ENCODE measurements at places on chromosomes 12 and 14.

- no peak for DNase-seq
These were observed 55.6 kb downstream of the SYNE3 start for GRCh38 chr14:95460647-95461478.

- DNase-seq = peak; percentile 42
These were observed 3.2 kb downstream of the THTPA start for GRCh38 chr14:23559010-23559925.

- DNase-seq = no peak
These were observed 136.0 kb upstream of the KITLG start for GRCh38 chr12:88716240-88716639.

DNA sequence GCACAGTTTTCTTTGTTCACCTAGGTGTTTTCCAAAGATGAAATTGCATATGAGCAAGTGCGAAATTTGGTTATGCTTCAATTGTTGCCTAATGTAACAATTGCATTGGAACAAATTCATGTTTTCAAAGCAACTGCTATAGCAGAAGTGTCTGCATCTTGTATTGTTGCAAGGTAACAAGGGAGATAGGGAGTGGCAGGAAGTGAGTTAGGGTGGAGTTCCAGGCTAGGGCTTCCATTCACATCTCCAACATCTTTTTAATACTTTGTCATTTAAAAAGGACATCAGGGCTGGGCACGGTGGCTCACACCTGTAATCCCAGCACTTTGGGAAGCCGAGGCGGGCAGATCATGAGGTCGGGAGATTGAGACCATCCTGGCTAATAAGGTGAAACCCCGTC is 312.3 kb upstream of the E2F7 start:
- no peak for DNase-seq

- DNase-seq = peak; percentile 77
These were observed at the start of gene AP1G2 for GRCh38 chr14:23567186-23568020. AP1G2 (minus strand) TSS chr14:23567791; CDS start chr14:23567314, 477 bp downstream.

GRCh38 chr12:129127211-129127610 is 273.9 kb downstream of the GLT1D1 start:
- no peak for DNase-seq

DNA sequence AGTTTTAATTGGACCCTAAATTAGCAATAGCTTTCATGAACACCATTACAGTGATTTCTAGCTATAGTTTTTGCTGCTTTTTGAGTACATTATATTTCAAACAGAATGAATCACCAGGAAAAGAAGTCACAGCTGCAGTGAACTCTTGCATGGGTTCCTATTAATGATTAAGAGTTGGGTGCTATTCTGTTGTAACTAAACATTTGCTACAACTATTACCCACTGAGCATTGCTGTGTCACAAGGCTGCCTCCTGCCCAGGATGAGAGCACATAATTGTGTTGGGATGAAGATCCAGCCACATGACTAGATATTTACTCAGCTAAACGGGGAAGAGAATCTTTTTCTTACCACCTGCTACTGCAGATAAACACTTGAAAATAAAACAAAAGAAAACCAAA is 152.7 kb downstream of the GXYLT1 start:
- DNase-seq = no peak

GRCh38 chr12:51392556-51393237 is 1.5 kb upstream of the GALNT6 start:
- DNase-seq = no peak

- no peak for DNase-seq
These were observed 30.5 kb downstream of the BCL11B start for GRCh38 chr14:99241325-99242010.

DNA sequence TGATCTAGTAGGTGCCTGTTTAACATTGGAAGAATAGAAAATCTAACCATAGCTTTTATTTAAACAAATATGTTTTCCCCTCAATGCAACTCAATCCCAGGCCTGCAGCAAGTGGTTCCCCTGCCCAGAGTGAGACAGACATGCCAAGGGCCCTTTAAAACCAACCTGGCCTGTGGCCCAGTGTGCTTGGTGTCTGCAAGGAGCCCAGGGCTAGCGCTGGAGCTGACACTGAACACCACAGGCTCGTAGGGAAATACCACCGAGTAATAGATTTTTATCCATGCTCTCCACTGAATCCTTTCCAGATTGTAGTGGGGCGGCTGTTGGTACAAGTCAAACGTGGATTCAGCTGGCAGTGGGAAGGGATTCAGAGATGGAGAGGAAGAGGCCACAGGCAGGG is 95.6 kb upstream of the NRXN3 start:
- no peak for DNase-seq

- no peak for DNase-seq
These were observed 24.0 kb upstream of the RIC8B start for GRCh38 chr12:106750524-106750923.

- DNase-seq = no peak
These were observed 444 bp downstream of the DRAM1 start for GRCh38 chr12:101877806-101878242.

DNA sequence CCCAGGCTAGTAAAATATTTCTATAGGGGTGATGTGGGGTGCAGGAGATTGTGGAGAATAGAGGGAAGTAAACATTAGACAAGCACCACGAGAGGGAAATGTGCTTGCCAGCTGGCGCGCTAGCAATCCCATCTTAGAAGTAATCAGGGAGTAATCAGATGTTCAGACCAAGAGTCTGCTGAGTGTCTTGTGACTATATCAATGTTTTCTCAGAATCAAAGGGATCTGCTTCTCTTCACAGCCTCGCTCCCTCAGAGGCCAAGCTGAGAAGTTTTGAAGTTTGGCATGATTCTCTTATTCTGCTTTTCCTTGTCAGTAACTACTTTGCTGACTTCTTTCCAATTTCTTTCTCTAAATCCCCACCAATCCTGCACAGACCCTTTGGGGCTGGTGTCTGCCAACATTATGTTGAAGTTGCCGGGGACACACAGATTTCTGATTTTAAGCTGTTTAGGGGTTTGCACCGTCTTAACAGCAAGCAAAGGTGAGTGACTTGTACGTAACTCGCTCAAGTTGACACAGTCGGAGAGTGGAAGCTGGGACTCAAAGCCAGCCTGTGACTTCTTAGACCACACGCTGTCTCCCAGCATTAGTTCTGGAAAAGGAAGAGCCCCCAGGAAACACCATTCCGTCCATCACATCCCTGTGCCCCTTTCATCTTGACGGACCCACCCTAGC is 22.0 kb upstream of the TSPAN9 start:
- no peak for DNase-seq

- DNase-seq = no peak
These were observed 80.0 kb downstream of the LGMN start for GRCh38 chr14:92668276-92668973.

DNA sequence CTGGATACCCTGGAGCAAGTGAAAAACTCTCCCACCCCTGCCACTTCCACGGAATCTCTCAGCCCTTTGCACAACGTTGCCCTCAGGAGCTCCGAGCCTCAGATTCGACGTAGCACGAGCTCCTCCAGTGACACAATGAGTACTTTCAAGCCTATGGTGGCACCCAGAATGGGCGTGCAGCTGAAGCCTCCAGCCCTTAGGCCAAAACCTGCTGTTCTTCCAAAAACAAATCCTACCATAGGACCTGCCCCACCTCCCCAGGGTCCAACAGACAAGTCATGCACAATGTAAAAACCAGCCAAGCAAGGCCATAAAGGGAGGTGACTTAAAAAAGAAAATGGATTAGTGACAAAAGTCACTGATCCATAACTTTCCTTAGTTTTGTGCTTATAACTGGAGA is 79.7 kb downstream of the KICS2 start:
- DNase-seq = no peak

GRCh38 chr12:13435235-13435933 is 238.9 kb downstream of the EMP1 start:
- no peak for DNase-seq

GRCh38 chr14:62429683-62430082 is 615.6 kb downstream of the KCNH5 start:
- DNase-seq = no peak

DNA sequence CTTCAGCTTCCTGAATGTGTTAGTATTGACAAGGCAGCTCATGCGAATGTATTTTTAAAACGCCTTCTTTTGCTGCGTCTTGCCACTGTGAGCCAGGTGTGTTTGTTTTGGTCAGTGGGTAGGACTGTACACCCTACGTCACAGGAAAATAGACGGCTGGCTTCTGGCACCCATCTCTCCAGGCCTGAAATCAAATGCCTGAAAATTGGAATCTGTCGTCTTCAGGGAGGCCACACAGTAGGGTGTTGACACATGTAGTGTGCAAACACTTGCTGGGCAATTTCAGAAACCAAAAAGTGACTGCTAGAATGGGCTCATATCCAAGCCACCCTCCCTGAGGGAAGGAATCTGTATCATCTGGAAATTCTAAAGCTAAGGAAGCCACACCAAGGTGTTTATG is 209.3 kb downstream of the TTC8 start:
- DNase-seq = no peak

- no peak for DNase-seq
These were observed 161.0 kb downstream of the CEP128 start for GRCh38 chr14:80780500-80780899.

GRCh38 chr14:49770212-49770817 is 2.4 kb downstream of the KLHDC2 start:
- no peak for DNase-seq

- DNase-seq = no peak
These were observed 1337.6 kb downstream of the LRFN5 start for GRCh38 chr14:42944284-42944683.

DNA sequence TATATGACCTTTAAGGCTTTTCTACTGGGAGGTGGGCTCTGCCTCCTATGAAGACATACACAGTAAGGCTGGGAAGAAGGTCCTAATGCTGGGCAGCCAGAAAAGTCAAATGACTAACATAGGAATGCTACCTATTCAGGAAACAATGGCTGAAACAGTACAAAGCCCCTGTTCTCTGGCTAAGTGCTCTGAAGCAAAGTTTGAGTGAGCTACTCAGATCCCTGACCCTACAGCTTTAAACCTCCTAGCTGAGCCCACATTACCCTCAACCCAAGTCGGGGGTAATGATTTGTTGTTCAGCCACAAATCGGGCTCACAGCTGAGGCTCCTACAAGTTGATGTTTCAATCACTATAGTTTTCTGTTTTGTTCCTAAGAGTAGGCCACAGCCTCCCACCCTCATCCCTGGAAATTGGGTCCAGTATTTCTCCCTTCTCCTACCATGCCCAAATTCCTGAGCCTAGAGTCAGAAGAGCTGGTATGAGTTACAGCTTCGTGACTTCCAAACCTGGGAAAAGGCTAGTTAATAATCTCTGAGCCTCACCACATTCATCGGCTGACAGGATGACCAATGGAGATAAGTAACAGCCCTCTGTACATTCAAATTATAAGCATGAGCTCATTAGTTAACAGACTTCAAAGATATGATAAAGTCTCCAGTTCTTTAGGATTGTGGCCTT is 46.5 kb downstream of the BTBD7 start:
- DNase-seq = no peak

DNA sequence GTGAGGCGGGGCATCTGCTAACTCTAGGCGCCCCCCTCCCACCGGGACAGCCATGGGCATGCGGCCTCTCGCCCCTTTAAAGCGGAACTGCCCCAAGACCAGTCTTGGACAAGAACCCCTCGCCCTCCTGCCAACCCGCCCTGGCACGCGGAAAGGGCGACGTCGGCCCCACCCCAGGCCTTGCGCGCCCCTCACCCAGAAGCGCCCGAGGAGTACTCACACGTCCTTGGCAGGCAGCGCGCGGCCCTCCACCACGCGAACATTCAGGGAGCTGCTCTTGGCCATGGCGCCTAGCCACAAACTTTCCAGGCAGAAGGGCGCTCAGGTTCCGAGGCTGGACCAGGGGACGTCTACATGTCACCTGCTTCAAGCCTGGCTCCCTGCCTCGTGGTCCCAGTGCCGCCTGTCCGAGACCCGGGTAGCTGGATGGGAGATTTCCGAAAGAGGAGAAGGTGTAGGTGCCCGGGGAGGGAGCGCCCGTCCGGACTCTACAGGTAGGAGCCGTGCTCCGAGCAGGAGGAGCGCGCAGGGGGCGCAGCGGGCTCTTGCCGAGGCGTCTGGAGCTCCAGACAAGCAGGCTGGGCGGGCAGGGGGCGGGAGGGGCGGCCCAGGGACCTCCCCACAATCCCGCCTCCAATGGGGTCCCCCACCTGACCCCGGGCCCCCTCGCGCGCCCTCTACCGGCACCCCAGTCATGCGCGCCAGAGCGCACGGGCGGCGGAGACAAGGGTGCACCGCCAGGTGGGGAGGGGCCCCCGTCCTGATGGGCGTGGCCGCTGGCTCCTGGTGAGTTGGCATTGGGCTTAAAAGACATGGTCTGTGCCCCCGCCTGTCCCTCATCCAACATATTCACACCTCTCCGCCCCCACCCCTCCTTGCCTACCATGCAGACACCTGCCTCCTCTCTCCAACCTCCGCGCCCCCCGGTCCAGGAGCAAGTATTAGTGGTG is at the start of gene RASAL1:
RASAL1 (minus strand) TSS at position 584 of the 950 bp plus-strand sequence; CDS start at position 285, 299 bp downstream.
- peak; percentile 58 for DNase-seq

GRCh38 chr12:59499774-59500173 is 96.1 kb upstream of the SLC16A7 start:
- DNase-seq = no peak

DNA sequence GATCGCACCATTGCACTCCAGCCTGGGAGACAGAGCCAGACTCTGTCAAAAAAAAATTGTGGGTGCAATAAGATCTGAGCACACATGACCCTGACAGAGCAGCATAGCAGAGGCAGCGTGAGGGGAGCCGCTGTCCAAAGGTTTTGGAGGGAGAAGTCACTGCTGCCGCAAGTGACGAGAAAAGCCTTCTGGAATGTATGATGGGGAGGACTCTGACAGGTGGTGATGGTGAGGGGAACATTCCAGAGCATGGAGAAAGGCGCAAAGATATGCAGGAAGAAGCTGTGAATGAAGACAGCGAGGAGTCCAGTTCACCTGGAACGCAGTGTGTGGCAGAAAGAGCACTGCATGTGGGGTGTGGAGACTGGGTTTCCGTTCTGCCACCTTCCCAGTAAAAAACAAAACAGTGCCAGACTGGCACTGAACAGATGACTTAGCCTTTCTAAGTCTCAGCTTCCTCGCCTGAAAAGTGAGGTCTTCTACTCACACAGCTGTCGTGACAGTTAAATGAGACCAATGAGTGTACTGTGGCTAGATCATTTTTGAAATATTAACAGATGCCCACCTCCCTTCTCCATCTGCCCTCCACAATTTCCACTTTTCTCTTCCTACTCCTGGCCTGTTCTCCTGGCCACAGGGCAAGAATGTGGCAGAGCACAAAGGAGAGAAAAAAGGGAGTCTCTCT is 53.4 kb upstream of the PTHLH start:
- no peak for DNase-seq

DNA sequence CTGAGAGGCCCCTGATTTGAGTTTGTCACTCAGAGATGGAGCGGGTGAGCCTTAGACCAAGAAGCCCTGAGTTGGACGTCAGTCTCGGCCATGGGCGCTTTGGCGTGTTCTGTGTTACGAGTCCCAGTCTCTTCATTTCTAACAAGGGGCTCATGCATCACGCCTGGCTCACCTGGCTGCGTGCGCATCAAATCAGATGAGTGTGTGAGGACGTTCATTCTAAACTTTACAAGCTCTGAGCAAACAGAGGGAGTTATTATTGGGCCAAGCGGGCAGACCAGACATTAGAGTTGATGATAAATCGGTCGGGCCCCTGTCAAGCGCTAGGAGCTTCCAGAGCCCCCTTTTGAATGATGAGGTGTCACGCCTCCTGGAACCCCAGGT is 117.2 kb downstream of the CALM1 start:
- no peak for DNase-seq

GRCh38 chr12:28631831-28632230 is 441.6 kb downstream of the CCDC91 start:
- DNase-seq = no peak

- DNase-seq = no peak
These were observed 12.6 kb upstream of the EDDM3A start for GRCh38 chr14:20732979-20733635.

Data from activated T-helper 1 cell treated with anti-CD3 and anti-CD28 coated beads, Interleukin-2, amount 50 U/mL, for 16 hours (primary cell).